NCI-H345 (cell line): ENCODE measurements at places on chromosomes 1 and 21.

DNA sequence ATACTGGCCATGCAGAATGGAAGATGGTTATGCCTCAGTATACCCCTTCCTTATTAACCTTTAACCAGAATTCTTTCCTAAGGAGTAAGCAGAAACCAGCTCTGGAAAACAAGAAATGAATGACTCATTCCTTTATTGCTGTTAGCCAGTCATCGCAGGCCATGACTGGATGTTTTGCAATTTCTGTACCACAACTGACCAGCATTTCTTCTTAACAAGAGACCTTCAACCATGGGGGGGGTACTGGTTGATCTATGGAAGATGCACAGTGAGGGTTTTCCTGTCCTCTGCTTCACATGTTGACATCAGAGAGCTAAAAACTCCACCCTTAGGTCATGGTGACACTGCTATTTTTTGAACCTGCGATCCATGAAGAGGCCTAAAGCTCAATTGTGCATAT lies 28.0 kb upstream of the RNF2 start:
- no peak for DNase-seq

DNA sequence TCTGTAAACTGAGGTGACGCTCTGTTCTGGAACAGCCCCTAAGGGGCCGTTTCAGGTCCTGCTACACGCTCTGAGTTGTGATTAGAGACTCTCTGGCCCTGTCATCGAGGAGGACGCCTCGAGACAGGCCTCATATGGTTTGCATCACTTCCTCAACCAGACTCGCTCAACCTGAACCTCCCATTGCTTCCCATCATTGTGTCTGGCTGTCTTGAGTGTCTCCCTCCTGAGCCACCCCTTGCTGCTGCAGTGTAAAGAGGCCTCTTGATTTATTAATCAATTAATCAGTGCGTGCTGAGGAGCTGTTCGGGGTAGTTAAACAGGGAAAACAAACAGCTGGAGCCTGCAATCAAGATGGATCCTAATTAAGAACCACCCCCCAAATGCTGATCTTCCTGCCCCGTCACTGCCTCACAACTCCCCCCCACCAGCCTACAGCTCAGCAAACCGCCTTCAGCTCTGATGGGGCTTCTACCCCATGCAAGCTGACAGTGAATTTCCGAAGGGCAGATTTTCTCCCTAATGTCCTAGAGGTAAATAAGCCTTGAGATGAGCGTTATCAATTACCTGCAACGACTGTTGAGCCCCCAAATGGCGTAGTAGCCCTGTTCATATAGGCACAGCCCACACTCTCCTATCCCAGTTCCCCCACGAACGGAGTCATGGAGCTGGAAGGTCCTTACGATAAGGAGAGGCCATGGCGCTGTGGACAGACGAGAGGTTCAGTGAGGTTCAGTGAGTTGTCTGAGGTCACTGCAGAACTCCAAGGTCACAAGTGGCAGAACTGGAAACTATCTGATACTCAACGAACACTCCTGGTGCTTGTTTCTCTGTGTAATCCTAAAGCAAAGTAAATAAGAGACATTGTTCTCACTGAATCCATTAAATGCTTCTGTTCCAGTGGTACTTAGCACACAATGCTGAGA lies 210.6 kb downstream of the KIF26B start:
- DNase-seq = peak; percentile 16

DNA sequence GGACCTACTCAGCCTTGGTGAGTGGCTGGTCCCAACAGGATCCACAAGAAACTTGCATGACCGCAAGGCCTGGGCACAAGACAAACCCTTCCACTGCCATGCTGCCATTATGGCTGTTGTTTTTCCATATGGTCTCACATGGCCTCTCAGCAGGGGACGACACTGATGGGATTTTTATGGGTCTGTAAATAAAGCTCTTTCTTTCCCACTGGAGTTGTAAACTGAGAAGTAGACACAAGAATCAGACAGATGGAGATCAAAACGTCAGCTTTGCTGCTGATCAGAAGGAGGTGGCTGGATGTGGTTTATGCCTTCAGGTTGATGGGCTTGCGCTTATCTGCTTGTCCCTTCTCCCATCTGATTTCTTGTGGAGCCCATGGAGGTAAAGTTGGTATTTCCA lies 138.1 kb upstream of the KCNJ6 start:
- peak; percentile 6 for DNase-seq

GRCh38 chr1:201019321-201019977 lies 4.1 kb downstream of the KIF21B start:
- no peak for DNase-seq

- DNase-seq = peak; percentile 92
Observed at GRCh38 chr1:9900142-9901043, 9.7 kb downstream of the CTNNBIP1 start.

- no peak for DNase-seq
Observed at GRCh38 chr1:176540428-176540827, 77.5 kb downstream of the PAPPA2 start.

- DNase-seq = no peak
Observed at GRCh38 chr1:154867064-154867825, 2.8 kb downstream of the KCNN3 start.

GRCh38 chr1:235883261-235883927 lies 16.7 kb upstream of the LYST start:
- DNase-seq = no peak

DNA sequence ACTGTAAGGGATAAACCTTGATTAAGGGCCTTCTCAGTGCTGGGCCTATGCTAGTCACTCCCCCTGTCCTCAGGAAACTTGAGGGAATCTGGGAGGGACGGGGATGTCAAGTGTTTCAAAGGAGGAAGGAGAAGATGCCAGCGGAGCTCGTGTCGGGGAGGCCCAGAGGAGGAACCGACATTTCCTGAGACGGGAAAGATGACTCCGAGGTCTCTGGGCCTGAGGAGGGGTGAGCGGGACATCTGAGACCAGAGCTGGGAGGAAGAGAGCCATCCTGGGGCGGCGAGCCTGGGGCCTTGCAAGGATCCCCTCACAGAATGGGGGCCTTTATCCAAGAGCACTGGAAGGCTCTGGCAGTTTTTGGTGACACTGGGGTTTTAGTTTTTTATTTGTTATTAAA lies 10.4 kb downstream of the SLC66A1 start:
- DNase-seq = no peak

GRCh38 chr1:61344696-61345095 lies 262.3 kb downstream of the NFIA start:
- DNase-seq = no peak

GRCh38 chr1:227333423-227333822 lies 15.1 kb upstream of the CDC42BPA start:
- DNase-seq = no peak

DNA sequence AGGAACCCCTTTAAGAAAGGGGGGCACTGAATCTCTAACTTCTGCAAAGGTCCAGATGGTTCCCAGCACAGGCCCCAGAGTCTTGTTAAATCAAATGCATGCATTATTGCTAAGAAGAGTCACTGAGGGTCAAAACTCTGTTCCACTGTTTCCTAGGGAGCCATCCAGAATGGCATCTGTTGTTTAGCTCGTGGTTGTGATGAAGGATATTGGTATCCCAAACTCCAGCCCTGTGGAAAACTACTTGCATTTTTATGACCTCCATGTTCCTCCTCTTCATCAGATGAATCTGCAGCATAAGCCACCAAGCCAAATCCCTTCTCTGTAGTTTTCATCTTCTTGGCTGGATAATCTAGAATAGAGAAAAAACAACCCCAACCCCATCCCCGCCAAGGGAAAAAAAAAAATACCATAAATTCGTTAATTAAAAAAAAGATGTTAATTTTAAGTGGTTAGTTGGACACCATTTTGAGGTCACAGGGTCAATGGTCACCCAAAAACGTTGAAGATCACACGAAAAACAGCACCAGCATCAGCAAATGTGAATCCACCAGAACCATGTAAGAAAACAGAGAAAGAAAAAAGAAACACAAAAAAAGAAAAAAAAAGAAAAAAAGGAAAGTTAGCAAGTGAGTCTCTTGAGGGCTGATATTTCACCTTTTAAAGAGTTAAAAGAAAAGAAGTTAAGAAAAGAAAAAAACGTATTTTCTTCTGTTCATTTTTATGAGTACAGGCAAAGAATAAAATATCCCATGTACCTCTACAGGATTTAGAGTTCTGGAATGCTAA lies 3.0 kb upstream of the RIT1 start:
- no peak for DNase-seq

- no peak for DNase-seq
Observed at GRCh38 chr1:150753416-150753815, 12.2 kb downstream of the CTSS start.

DNA sequence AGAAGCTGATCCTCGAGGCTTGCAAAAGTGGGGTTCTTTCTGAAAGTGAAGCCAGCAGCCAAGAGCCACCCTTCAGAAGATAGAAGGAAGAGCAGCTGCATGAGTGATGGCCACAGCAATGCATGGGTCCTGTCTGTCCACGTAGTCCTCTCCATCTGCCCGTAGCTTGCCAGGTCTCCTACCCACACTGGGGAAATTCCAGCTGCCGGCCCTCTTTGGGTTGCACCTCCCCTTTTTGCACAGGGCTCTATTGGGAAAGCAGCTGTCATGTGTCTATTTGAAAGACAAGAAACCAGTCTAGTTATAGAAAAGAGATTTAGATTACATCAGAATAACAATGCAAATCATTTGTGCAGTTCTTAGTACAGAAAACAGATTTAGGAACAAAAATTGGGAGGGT lies 204.4 kb downstream of the GIPC2 start:
- no peak for DNase-seq

DNA sequence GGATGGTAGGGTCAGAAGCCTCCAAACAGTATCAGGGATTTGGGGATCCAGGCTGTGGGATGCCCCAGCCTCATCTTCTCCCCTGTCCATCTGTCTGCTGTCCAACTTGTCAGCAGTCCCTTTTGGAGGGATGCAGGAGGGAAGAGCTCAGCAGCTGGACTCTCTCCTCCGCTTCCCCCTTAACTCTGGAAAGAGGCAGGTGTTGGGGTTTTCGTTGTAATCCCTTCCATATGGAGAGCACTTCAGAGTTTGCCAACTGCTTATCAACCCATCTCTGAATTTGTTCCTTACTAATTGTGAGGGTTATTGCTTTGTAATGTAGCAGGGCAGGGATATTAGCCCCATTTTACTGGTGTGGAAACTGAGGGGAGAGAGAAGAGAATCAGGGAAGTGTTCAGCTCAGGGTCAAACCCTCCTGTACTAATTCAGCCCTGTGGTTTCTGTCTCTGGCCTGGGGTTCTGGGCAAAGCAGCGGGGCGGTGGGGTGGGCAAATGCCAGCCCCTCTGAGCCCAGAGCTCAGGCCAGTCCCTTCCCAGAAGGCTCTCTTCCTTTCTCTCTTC lies 3.2 kb downstream of the CITED4 start:
- DNase-seq = no peak

- no peak for DNase-seq
Observed at GRCh38 chr21:17066006-17066405, 446.8 kb upstream of the CXADR start.

DNA sequence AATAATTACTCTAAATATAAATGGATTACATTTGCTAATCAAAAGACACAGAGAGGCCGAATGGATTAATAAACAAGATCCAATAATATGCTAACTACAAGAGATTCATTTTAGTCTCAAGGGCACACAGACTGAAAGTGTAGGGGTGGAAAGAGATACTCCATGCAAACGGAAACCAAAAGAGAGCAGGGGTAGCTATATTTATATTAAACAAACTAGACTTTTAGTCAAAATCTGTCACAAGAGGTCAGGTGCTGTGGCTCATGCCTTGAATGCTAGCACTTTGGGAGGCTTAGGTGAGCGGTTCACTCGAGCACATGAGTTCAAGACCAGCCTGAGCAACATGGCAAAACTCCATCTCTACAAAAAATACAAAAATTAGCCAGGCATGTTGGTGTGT lies 33.6 kb upstream of the DISP1 start:
- no peak for DNase-seq

- DNase-seq = peak; percentile 91
Observed at GRCh38 chr1:50610563-50610962, 187.3 kb upstream of the DMRTA2 start.

GRCh38 chr1:25090707-25091422 lies 141.4 kb downstream of the SYF2 start:
- DNase-seq = no peak

GRCh38 chr21:14215971-14216641 lies at the start of gene RBM11:
RBM11 (plus strand) TSS chr21:14216157; CDS start chr21:14216187, 30 bp downstream.
- peak; percentile 90 for DNase-seq

DNA sequence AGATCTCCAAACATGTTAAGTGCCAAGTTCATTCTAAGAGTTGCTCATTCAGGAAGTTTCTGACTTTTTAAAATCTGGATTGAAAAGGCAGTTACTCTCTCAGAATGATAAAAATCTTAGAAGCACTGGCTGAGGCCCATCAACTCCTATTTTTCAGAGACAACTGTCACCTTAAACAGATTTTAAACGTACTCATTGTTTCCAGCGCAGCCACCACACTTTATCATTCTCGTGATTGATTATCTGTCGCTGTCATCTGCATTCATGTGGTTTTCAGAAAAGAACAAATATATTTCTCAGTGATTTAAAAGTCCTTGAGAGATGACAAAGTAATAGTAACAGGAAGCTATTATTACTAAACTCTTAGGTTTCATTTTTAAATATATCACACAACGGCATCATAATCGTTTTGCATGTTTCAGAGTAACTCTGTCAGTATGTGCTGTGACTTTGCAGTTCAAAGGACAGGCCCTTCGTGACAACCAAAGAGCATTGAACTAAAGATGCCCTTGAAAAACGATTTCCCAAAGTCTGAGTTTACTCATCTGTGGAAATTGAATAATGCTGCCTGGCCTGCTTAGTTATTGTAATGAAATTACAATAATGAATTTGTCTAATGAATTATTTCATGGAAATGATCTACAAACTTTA lies 14.9 kb upstream of the KCNK1 start:
- no peak for DNase-seq

GRCh38 chr1:228835911-228836310 lies 100.6 kb downstream of the RHOU start:
- no peak for DNase-seq

DNA sequence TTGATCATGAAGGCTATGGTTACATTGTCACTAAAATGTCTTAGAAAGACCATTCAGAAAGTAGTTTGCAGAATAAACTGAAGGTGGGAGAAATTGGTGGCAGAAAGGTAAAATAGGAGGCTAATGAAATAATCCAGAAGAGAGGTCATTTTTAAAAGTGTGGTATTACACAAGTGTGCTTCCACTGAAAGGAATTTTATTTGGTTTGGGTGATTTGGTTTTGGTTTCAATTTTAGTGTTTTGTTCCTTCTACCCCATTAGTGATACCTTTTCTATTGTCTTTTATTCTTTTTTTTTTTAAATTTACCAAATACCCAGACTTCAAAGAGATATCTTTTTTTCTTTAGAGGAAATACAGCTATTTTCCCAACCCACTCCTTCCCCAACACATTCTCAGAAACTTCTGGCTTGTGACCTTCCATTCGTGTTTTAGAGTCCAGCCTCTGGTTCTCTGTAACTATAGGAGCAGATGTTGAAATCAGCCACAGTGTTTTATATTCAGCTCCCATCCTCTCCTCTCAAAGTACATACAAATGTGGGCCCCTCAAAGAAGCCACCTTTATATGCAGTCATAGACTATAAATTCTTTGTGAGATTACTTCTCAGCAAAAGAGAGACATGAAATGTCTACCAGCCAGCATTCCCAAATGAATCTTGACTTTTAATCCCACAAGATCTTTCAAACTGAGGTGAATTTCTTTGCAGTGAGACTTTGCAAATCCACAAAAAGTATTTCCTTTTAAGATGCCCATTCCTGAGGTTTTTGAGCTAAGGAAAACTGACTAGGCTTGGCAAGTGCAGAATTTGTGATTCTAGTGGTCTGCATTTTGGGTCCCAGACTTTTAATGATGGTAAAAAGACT lies 42.0 kb upstream of the PALMD start:
- DNase-seq = no peak

- no peak for DNase-seq
Observed at GRCh38 chr1:19689085-19689757, 24.5 kb downstream of the HTR6 start.

- no peak for DNase-seq
Observed at GRCh38 chr1:186498071-186498470, 37.2 kb upstream of the PDC start.

- DNase-seq = no peak
Observed at GRCh38 chr1:153342178-153342577, 6.5 kb downstream of the PGLYRP4 start.
